CD14-positive monocyte (primary cell): ENCODE measurements at places on chromosomes 12 and 14.

- no peak for DNase-seq
These were observed 6.6 kb upstream of the RAB3IP start for GRCh38 chr12:69732088-69732487.

- no peak for DNase-seq
These were observed 399.8 kb downstream of the RAD51B start for GRCh38 chr14:68219407-68219806.

GRCh38 chr12:65962036-65962430, 137.8 kb downstream of the HMGA2 start:
- no peak for DNase-seq

GRCh38 chr14:77886010-77886409, 86.1 kb downstream of the ADCK1 start:
- DNase-seq, result no peak

- no peak for DNase-seq
These were observed 94.6 kb downstream of the SLC8A3 start for GRCh38 chr14:70094106-70094505.

DNA sequence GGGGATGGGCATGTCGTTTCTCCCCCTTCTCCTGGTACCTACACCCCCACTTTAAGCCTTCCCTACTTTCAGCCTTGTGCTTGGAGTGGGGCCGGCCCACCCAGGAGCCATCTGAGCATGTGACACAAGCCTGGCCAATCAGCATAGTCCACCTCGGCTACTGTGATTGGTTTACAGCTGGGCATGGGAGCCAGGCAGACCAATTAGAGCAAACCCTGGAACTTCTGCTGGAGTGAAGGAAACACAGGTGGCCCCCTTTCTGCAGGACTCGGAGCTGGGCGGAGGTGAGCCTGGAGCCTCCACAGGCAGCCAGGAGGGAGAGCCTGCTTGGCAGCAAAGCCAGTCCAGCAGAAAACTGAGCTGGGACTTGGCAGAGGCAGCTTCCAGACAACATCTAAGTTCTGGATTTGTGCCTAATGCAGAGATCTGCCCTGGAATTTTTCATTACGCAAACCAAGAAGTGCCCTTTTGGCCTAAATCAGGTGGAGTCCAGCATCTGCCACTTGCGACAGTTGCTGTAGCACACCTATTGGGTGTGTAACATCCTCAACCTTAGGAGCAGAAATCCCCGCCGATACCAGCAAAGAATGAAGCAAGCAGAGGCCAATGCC, 59.5 kb downstream of the SCARB1 start:
- DNase-seq, result no peak

GRCh38 chr14:61630399-61631044, 64.8 kb upstream of the HIF1A start:
- no peak for DNase-seq

GRCh38 chr12:56522411-56523193, 982 bp downstream of the RBMS2 start:
- DNase-seq, result no peak

GRCh38 chr12:114747012-114747858, 63.3 kb upstream of the TBX3 start:
- DNase-seq, result no peak

- DNase-seq, result no peak
These were observed 291.8 kb downstream of the TMEM121 start for GRCh38 chr14:105817971-105818711.

DNA sequence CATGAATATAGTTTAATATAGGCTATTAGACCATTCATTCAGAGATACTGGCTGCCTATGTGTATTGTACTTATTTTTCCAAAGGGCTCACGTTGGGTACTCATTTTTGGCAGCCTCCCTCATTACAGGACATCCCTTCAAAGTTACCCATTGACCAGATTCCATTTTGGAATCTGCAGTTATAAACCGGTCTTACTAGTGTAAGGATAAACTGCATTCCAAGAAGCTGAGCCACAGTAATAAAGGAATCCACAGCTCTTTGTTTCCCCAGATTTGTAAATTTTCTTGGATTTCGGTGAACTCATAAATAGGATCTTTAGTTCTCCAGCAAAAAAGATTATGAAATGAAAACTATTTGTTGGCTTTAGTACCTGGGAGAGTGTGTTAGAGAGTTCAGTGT, 18.9 kb upstream of the CFL2 start:
- no peak for DNase-seq
